G401 (cell line): ENCODE measurements at places on chromosomes 7 and 10. TPM values are rescaled to one million over a fixed set of nuclear protein-coding genes. Genes with fewer than 3 reads are reported as not detected.

The GPR85 gene
- not detected in 2 replicates for total RNA-seq

GRCh38 chr7:143244321-143244720 lies 18.9 kb upstream of the GSTK1 start:
- DNase-seq: no peak

DNA sequence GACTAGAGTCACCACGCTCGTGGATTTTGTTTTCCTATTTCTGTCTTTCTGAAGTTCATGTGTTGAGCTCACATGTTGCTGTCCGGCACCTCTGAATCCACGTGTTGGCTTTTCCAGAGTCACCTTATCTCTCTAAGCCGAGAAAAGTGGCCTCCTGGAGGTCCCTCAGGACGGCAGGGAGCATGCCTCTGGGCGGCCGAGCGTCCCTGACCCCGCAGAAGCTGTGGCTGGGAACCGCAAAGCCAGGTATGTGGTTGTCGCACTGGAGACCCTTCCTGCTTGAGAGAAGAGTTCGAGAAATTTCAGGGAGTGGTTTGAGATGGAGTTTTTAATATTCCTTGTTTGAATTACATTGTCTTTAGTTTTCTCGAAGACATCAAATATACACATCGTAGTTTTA lies 12.6 kb downstream of the IQCE start:
- DNase-seq: no peak

DNA sequence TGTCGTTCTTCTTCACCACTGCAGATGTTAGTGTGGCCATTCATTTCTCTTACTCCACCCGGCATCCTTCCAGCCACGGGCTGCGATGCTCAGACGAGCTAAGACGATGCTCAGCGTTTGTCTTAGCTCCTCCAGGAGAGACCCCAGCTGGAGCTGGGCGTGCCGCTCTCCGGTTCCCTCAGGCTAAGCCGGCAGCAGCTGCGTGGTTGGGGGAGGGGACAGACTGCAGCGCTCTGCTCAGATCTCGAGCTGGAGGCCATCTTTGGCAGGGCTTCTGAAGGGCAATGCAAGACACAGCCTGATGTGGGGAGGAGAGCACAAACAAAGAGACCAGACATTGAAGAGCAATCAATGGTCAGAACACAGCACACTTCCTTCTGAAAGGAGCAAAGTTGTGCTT lies 4.8 kb downstream of the INA start:
- DNase-seq: peak; percentile 83

GRCh38 chr10:82966130-82966529 lies 1091.1 kb downstream of the NRG3 start:
- no peak for DNase-seq

DNA sequence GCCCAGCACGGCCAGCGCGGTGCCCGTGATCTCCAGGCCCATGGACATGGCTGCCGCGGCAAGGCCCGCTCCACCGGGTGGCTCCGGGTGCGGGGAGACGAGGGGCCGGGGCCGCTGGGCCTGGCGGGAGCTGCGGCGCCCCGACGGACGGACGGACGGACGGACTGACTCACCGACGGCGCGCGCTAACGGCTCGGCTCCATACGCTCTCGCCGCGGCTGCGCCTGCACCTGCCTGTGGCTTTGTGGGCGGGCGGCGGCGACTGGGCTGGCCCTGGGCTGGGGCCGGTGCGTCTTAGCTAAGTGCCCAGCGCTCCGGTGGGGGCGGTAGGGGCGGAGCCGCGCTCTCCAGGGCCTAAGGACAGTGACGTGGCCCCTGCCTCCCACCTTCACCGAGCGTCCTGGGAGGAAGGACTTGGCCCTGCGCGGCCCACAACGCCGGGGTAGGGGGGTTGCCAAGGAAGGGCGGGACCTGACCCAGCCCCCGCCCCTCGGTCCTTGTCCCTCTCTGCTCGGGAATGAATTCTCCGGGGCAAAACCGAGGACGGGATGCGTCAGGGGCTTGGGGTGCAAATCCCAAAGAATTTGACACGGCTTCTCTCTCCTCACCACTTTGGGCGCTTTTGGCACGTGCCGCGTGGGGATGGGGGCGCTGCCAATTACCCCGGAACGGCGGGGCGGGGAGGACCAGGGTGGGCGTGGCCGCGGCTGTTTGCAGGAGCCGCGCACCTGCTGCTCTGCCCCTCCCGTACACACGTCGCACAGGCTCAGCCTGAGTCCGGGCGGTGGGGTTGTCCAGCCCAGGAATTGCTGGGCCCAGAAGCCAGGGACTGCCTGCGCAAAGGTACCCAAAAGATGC lies at the start of gene CLDN3:
TSS of gene CLDN3 (minus strand) at position 269 of the 858 bp plus-strand sequence. CDS start at position 48, 221 bp downstream.
- peak; percentile 88 for DNase-seq

- DNase-seq: peak; percentile 22
These were observed 273.3 kb upstream of the LRGUK start for GRCh38 chr7:133853706-133854276.

The CNTNAP2 gene
- not detected in 2 replicates for total RNA-seq

GRCh38 chr7:45001138-45001694 lies 1.2 kb downstream of the CCM2 start:
- DNase-seq: peak; percentile 64

DNA sequence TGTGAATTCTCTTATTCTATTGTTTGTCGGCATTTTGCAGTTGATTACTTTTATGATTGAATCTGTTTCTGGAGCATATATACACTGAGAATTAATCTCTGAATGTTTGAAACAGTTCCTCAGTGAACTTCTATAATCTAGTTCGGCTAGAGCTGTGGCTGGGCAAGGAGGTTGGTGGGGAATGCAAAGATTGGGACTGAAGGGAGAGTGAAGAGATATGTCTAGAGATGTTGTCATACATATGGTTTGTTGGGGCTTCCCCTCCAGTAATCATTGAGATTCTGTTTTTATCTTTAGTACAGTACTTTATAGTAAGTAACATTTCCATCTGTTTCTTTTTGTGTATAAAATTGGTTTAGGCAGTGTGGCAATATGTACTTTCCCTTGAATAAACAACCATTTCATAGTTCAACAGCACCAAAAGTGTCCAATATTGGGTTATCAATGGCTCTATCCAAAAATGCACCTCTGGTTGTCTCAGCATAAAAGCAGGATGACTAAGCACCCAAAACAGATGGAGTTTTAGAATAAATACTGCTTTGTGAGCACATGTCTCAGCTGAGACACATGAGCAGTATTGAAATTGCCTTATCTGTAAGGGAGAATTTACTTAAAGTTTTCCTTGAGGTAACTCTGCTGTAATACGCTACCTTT lies 36.7 kb downstream of the WAC start:
- DNase-seq: no peak

- DNase-seq: no peak
These were observed 133.0 kb upstream of the TNS3 start for GRCh38 chr7:47714669-47715607.
